ENCODE measurements at places on chromosomes 3 and 15.

DNA sequence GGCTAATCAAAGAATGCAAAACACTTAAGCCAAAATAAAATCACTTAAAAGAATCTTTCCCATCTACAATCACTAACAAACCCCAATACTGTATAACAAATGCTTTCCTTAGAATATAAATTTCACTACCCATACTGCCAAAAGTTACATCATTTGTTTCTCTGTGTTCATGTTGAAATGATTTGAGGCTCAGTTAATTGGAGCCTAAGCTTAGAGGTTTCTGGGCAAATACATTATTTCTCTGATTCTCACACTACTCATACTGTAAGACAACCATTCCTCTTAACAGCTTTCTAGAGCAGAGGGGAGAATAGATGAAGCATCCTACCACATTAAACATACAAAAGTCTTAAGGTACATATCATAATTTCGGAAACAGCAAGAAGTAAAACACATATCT is 2.1 kb downstream of the RIOX2 start:
- DNase-seq: no peak

DNA sequence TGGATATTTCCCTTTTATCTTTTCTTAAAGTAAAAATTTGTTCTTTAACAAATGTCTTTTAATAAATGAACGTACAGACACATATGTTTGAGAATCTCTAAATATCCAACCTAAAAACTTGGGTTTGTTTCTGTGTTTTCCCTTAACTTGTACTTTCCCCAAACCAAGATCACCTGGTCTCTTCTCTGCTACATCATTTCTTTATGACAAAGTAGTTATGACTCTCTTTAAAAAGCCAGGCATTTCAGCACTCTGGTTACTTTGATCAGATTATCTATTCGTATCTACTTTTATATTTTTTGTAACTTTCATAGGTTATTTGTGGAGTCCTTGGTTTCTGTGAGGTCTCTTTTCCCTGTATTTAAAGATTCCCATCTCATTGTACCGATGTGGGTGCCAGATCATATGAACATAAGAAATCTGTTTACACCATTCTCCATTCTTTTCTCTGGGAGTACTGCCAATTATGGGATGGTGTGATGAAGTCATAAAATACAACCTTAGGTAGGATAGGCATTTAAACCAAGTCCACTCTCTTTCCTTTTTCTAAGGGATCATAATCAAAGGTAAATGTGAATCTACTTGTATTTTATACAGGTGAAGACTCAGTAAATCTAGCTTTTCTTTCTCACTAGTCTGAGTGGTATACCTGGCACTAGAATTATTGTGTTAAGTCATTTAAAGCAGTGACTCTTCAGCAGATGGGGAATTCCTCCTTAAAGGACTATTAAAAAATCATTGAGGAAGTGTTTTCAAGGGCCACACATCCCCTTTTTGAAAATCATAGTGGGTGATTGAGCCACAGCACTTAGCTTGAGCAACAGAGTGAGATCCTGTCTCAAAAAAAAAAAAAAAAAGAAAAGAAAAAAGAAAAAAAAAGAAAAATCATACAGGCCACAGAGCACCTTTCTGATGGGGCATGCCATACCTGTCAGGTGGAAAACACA is 12.4 kb upstream of the NFKBIZ start:
- no peak for DNase-seq

GRCh38 chr15:74374648-74375302 is 7.3 kb upstream of the CYP11A1 start:
- DNase-seq: no peak

DNA sequence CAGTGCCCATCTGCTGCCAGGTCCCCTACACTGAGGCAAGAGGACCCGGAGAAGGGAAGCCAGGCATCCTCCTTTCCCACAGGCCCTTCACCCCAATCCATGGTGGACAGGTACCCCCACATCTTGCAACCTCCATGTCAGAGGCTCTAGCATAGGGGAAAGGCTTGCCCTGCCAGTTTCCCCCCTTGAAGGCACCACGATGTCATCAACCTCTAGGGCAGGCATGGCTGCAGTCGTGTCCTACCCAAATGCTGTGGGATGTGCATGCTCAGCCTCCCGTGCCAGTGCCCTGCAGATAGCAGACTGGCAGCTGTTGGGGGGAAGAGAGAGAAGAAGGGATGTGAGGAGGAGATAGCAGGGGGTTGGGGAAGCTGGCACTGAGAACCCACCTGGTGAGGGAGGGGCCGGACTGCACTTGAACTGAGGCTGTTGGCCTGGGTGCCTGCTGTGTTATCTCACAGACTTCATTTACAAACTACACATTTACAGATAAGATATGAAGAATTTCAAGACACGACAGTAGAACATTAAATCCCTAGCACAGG is 197.5 kb downstream of the ADAMTS9 start:
- DNase-seq: no peak

GRCh38 chr15:100537331-100537730 is 8.6 kb upstream of the CERS3 start:
- DNase-seq: no peak

- no peak for DNase-seq
These were observed 554.1 kb downstream of the GOLGA6L6 start for GRCh38 chr15:19987389-19988048.

DNA sequence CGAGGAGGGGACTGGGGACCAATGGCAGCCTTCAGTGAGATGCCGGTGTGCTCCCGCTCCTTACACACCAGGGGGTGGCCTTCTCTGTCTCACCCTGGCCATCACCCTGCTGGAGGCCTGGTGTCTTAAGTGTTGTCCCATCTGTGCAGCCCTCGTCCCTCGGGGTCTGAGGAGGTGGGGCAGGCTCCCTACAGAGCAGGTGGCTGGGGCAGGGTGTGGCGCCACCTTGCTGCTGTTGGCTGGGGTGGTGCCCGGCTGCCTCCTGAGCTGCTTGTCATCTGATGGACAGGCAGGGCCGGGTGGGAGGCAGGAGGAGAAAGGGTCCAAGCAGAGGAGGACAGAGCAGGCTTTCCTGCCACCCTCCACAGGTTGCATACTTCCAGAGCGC is 25.9 kb downstream of the PTPN23 start:
- no peak for DNase-seq

DNA sequence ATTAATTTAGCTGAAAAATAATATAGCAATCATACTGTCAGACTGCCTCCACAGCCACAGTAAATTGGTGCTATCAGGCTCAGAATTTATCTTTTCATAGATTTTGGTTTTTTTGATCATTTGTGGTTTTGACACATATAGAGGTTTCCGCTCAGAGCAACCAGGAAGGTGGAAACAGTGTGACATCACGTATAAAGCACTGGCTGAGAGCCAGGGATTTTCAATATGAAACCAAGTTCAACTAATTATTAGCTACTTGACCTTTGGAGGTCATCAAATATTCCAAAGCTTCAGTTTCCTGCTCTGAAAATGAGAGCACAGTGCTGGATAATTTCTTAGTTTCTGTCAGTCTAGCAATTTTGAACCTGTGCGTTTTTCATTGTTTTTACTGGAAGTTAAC is 433.8 kb upstream of the SUCLG2 start:
- no peak for DNase-seq
